HFF-Myc (cell line): ENCODE measurements at places on chromosomes 2 and 18.

DNA sequence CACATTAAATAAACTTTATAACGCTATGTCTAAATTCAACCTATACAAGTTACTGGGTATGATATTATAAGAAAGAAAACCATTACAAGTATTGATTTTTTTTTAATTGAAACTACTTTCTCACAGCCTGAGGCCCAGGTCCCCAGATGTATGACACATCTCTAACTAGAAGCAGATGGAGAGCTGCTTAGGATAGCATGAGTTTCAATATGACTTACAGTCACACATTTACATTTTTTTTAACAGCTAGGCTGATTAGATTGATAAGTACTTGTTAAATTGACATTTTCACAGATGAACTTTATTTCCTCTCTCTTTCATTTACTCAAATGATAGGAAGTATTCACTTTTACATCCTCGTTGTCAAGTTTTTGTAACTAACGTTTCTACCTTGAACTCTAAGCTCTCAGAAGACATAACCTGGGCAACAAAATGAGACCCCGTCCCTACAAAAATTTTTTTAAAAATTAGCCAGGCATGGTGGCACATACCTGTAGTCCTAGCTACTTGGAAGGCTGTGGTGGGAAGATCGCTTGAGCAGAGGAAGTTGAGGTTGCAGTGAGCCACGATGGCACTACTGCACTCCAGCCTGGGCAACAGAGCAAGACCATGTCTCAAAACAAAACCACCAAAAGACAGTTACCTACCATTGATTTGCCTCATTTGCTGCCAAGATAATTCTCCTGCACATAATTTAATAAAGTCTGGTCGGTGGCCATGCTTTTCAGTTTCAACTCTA, 52.4 kb downstream of the STK39 start:
- no peak for DNase-seq

DNA sequence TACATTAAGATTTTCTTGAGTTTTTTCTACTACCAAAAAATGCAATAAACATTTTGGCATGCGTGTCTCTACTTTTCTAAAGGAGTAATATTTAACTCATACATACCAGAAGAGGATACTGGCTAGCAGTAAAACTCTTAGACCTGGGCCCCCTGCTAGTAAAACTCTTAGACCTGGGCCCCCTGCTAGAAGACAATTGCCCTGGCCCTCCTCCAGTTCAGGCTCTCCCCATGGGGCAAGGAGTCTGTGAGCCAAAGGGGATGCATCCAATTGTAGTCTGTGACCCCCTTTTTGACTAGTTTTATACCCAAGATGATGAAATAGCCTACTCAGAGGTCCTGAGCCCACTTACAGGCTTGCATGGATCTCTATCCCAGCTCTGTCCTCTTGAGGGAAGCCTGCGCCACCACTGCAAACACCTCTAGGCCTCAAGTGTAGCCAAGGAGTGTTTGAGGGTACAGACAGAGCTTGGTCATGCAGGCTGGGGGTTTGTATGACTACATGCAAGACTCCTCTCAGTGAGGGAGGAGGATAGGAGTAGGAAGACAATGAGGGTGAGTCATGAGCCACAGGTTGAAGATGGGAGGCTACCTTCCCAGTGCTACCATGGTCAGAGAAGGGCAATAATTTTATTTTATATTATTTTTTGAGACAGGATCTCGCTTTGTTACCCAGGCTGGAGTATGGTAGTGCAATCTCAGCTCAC, 45.2 kb upstream of the PGAP1 start:
- DNase-seq = no peak

DNA sequence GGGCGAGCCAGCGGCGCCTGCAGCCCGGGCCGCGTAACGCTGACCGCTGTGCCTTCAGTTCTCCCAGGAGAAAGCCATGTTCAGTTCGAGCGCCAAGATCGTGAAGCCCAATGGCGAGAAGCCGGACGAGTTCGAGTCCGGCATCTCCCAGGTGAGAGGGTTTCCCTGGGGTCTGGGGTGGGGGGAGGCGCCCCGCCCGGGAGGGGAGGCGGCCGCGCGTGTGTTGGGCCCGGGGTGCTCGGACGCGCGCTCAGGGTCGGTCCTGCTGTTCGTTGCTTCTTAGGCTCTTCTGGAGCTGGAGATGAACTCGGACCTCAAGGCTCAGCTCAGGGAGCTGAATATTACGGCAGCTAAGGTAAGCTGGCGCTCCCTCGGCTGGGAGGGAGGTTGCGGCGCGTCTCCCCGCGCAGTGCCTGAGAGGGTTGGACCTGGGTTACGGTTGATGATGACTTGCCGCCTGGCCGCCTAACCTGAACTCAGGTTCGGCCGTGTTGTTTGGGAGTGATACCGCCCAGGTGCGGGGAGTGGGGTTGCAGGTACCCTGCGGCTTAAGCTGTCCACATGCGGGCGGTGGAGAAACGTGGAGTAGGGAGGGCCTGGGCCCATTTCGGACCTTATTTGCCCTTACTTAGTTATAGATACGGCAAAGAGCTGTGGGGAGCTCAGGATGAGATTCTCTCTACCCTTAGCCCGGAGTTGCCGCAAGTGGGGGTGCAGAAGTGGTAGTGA, 638 bp downstream of the RPS7 start:
- no peak for DNase-seq

DNA sequence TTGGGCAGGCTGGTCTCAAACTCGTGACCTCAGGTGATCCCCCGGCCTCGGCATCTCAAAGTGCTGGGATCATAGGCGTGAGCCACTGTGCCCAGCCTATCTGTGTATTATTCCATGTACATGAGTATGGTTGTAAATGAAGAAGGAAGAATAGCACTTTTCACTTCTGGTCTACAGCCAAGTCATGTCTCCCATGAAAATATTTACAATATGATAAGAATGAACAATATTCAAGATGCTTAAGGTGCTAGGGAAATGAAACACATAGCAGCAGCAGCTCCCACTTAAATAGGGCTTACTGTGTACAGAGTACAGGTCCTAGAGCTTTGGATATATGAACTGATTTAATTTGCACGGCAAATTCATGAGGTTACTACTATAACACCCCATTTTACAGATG, 70.3 kb upstream of the COL5A2 start:
- no peak for DNase-seq

GRCh38 chr2:77831471-77831870, 309.3 kb upstream of the LRRTM4 start:
- no peak for DNase-seq

DNA sequence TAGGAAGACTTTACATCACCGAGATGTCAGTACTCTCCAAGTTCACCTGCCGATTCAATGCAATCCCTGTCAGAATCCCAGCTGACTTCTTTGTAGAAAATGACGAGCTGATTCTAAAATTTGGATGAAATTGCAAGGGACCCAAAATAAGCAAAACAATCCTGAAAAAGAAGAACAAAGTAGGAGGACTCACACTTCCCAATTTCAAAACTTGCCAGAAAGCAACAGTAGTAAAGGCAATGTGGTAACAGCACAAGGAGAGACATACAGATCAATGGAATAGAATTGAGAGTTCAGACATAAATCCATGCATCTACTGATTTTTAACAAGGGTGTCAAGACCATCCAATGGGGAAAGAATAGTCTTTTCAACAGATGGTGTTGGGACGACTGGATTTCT, 52.2 kb downstream of the SMAD7 start:
- DNase-seq = no peak

DNA sequence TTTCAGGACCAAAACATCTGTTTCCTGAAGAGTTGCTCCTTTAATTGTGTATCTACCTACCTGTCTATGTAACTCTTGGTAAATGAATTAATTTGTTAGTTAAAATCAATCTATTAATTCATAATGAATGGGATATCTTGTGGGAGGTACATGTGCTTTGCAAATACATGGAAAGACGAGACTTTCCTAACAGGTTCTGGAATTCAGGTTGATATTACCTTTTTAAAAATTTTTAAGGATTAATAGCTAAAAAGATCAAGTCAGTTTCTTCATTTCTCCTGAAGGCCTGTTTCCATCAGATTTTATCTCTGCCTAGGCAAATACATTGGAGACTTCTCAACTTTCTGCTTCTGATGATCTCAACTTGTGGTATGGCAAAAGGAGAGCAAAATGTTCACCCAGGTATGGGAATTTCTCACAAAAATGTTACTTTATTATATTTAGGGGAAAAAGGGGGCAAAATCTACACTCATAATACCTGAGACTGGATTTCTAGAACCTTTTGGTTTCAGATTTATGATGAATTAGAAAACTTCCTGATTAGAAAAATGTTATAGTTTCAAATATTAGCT, 7.4 kb downstream of the TFPI start:
- no peak for DNase-seq

DNA sequence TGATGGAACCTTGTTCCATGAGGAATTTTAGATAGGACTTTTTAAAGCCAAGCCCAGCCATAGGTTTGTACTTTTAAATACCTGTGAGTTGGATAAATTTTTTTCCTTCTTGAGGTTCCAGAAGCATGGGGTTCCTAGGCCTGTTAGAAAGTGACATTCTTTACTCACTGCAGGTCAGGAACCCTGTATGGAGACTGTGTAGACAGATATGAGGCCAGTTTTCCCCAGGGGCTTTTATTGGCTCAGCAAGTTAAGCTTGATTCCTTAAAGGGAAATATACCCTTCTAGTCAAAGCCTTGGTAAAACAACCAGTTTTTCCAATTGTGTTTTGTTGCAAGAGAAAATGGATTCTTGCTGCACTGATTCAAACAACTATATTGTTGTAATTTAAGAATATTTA, 38.4 kb upstream of the GMCL1 start:
- DNase-seq = no peak

DNA sequence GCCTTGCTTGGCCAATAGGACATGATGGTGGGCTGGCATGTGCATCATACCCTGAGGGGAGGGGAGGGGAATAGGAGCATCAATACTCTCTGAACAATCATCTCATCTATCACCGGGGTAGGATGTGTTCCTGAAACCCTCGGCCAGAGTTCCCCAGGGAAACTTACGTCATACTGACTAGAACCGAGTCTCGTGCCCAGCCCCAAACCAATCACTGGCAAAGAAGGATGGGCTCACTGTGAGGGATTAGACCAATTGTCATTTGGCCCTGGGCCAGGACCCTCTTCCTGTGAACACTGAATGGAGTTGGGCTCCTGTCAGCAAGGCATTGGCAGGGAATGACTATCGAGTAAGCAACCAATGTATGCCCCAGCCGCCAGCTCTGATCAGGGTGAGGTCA, 261.5 kb downstream of the MYCN start:
- no peak for DNase-seq

DNA sequence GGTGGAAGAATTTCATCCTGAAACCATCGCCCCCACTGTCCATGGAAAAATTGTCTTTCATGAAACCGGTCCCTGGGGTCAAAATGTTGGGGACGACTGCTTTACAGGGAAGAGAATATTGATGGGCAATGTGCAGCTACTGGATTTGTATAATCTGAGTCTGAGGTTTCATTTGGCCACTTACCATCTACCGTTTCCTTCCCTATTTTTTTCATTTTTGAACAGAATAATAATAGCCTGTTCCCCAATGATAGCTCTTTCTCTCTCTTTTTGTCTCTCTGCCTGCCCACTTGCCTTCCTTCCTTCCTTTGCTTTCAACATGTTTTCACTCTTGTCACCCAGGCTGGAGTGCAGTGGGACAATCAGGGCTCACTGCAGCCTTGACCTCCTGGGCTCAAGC, 78.3 kb upstream of the TLK1 start:
- no peak for DNase-seq

DNA sequence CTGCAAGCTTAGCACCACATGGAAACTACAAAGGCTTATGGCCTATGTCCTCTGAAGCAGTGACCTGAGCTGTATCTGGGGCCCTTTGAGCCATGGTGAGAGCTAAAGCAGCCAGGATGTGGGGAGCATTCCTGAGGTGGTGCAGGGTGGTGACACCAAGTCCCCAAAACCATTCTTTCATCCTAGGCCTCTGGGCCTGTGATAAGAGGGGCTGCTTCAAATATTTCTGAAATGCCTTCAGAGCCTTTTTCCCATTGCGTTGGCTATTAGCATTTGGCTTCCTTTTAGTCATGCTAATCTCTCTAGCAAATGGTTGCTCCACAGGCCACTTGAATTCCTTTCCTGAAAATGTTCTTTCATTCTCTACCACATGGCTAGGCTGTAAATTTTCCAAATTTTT, 13.4 kb downstream of the CCDC150 start:
- DNase-seq = no peak

DNA sequence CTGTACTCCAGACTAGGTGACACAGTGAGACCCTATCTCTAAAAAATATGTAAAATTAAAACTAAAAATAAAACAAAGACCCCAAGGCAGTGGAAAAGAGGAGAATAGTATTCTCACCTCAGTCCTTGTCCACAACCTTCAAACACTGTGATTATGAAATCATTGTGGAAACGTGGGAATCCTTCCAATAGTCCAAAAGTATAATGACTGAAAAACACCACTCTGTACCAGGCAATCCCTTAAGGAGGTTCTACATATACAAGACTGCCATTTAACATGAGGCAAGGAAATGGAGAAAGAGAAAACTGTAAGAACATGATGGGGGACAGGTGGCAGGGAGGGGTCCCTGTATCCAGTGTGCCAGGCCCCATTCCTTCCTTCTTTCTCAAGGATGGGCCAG, 66.1 kb downstream of the ACVR1 start:
- no peak for DNase-seq

DNA sequence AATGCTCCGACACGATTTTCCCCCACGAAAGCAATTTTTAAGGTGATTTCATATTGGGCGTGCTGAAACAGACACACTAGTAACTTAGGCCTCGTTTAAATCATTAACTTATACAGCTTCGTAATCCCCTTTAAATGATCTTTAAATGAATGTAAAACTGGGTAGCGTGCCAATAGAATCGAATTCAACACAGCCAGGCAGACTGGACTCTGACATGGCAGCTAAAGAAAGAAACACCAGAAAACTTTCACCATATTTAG, 2.4 kb upstream of the ID2 start:
- no peak for DNase-seq

DNA sequence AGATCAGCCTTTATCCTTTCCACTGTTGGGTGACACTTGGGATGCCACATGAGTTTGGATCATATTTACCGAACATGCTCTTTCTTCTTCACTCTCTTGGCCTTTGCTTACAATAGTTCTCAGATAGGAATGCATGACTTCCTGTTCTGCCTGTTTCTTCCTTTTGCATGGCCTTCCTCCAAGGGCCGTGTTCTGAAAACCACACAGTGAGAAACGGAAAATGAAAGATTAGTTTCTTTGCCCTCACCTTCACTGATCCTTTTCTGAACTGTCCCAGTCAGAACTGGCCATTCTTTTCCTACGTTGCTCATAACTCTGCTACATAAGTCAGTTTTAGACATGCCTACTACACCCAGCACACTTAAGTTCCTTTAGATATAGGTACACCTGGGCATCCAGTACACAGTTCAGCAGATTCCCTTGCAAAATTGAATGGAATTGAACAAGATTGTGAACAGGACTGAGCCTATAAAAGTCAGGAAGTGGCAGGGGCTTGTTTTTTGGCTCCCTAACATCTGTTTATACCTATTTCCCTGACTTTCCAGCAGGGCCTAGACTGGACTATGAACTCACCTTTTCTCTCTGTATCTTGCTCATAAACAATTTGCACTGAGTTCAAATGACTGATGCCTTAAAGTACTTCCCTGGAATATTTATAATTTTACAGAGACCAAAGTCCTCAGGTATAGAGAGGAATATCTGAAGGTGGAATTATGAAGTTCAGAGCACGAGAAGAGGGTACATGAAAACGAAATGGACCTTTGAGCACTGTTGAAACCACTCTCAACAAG, 186.4 kb upstream of the ST6GAL2 start:
- no peak for DNase-seq

- DNase-seq = no peak
Measured at GRCh38 chr18:30481871-30482270, 560.7 kb downstream of the DSC3 start.
